LHCN-M2 (cell line): ENCODE measurements at places on chromosomes 1 and 21. TPM values are rescaled to one million over a fixed set of nuclear protein-coding genes. Genes with fewer than 3 reads are reported as not detected.
A peak's percentile ranks its signal among the peaks of the same experiment; 100 is the strongest.

DNA sequence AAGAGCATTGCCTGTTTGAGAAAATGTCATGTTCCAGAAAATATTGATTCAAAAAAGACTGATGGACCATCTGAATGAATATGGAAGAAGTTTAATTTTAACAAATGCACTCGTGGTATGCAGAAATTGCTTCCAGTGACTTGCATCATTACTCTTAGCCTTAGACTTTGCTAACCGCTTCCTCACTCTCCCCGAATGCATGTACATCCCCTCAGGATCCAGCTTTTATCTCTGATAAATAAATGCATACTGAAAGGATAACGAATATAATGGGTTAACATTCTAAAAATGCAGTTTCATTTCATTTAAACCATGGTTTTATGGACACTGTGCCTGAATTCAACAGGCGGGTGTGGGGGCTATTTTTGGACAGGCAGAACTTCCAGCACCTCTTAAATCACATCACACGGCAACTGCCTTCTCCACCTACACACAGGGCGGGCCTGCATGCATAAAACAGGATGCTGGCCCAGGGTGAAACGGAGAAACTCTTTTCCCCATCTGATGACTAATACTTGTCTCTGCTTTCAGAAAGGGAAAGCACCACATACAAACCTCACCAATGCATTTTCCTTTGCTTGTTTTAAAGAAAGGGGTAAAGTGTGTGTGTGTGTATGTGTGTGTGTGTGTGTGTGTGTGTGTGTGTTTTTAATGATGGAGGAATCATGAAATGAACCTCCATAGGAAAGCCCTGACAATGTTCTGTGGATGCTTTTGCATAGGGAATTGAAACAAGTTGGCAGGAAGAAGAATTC, 48.7 kb downstream of the SPAG17 start:
- peak; percentile 32 for DNase-seq

- DNase-seq: no peak
These were observed 357.1 kb downstream of the DISC1 start for GRCh38 chr1:231983588-231984193.

- DNase-seq: no peak
These were observed 432.8 kb upstream of the CHRM3 start for GRCh38 chr1:238953448-238954010.

- DNase-seq: no peak
These were observed 24.4 kb upstream of the CADM3 start for GRCh38 chr1:159146980-159147379.

PALMD gene
- 56.5 and 75.1 TPM in 2 replicates for total RNA-seq

REN gene
- total RNA-seq: not detected in 2 replicates

- peak; percentile 15 for DNase-seq
These were observed 205.5 kb downstream of the GPATCH2 start for GRCh38 chr1:217425422-217425821.

DNA sequence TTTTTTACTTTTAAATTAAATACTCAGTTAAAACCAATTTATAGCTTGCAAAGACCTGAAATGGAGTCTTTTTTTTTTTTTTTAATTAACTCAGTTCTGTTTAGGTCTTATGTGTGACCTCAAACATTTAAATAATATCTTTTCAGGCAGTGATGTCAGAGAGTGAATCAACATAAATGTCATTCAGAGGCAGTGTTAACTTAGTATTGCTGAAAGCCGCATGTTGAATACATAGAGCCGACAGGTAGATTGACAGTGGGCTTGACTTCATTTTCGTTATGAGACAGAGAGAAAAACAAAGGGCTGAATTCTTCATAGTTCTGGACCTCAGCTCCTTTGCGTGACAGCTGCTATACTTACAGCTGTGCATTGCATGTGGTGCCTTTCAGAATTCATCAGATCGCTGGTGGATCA, 51.5 kb downstream of the PRDM2 start:
- peak; percentile 57 for DNase-seq

LPAR3 gene
- not detected in 2 replicates for total RNA-seq

- no peak for DNase-seq
These were observed 1298.8 kb downstream of the PLA2G4A start for GRCh38 chr1:188127507-188127906.

GRCh38 chr1:88117597-88117996, 566.5 kb upstream of the PKN2 start:
- DNase-seq: no peak

GRCh38 chr21:15088488-15088887, 23.7 kb upstream of the NRIP1 start:
- DNase-seq: no peak

- DNase-seq: no peak
These were observed 1.7 kb downstream of the ETS2 start for GRCh38 chr21:38807441-38807871.

LRRC71 gene
- not detected in 2 replicates for total RNA-seq

DNA sequence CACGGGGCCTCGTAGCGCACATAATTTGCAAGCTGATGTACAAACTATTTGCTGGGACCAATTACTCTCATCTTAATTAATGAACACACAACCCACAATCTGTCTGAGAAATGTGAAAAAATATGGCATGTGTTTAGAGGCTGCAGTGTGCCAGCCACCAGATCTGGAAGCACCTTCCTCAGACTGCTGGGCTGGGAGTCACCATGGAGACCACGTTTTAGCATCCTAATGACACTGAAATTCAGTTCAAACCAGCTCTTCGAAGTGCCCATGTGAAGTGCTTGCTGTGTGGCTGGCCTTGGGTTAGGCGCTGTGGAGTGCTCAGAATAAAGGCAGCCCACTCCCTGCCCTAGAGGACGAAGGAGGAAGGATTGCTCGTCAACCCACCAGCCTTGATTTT, 482.4 kb downstream of the OMA1 start:
- no peak for DNase-seq

UTS2 gene
- not detected in 2 replicates for total RNA-seq

CCSAP gene
- 11.0 and 11.7 TPM in 2 replicates for total RNA-seq

- peak; percentile 0 for DNase-seq
These were observed at the start of gene SYCP1 for GRCh38 chr1:114854693-114855320. TSS of gene SYCP1 (plus strand) at chr1:114854863. CDS start at chr1:114855465, 602 bp downstream.

- no peak for DNase-seq
These were observed 32.3 kb downstream of the DOP1B start for GRCh38 chr21:36188937-36189336.

BGLAP gene
- total RNA-seq: 2.0 and 4.3 TPM in 2 replicates

DNA sequence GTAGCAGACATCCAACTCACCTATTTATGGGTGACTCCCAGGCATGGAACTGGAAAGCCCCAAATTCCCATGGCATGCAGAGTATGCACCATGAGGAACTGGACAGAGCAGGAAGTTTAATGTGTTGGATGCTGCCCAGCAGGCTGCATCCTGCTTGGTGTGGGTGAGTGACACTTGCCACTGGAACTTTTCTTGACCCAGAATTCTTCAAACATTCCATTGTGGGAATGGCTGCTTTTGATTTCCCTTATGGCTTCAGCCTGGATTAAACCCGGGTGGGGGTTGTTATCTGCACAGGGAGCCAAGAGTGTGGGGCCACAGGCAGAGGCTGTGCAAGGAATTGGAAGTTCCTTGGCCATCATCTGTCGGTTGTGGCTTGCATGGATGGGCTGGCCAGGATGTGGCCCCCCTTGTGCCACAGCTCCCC, 26.9 kb upstream of the BACE2 start:
- DNase-seq: peak; percentile 29

DNA sequence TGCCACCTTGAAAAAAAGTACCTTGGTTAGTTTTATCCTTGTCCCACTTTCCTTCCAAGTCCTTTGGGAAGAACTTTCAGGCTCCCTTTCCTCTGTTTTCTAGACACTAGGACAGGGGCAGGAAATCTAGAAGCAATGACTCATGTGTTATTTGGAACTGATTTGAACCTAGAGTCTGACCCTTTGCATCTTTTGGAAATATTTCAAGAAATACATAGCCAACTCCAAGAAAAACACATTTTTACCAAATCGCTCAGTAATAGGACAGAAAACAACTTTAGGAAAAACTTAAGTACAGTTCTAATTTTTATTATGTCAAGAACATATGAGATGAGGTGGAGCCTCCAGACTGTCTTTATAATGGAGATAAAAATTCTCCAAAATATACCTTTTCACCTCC, 292.4 kb downstream of the PTBP2 start:
- peak; percentile 77 for DNase-seq

DNA sequence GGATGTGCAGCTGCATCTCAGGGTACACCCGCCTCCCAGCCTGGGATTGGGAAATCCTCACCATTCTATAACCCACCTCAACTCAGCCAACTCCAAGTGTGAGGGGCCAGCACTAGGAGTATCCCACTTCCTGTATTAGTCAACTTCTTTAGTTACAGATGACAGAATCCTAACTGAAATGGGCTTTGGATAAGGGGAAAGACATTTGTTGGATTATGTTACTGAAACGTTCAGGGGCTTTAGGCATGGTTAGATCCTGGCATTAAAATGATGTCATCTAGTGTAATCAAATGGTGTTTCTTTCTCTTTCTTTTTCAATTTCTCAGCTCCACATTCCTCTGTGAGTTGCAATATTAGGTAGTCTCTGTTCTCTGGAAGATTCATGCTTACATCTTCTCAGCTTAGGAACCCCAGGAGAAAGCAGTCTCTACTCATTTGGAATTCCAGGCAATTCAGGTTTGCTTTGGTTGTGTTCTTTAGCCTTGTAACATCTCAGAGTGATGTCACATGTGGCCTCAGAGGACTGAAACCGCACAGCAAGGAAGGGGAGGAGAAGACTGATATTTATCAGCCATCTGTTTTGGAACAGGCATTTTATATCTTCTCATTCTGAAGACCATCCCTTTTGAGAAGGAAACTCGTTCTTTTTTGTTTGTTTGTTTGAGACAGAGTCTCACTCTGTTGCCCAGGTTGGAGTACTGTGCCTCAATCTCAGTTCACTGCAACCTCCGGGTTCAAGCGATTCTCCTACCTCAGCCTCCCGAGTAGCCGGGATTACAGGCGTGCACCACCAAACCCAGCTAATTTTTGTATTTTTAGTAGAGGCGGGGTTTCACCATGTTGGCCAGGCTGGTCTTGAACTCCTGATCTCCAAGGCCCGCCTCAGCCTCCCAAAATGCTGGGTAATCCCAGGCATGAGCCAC, 18.9 kb upstream of the TMEM54 start:
- peak; percentile 69 for DNase-seq

DNA sequence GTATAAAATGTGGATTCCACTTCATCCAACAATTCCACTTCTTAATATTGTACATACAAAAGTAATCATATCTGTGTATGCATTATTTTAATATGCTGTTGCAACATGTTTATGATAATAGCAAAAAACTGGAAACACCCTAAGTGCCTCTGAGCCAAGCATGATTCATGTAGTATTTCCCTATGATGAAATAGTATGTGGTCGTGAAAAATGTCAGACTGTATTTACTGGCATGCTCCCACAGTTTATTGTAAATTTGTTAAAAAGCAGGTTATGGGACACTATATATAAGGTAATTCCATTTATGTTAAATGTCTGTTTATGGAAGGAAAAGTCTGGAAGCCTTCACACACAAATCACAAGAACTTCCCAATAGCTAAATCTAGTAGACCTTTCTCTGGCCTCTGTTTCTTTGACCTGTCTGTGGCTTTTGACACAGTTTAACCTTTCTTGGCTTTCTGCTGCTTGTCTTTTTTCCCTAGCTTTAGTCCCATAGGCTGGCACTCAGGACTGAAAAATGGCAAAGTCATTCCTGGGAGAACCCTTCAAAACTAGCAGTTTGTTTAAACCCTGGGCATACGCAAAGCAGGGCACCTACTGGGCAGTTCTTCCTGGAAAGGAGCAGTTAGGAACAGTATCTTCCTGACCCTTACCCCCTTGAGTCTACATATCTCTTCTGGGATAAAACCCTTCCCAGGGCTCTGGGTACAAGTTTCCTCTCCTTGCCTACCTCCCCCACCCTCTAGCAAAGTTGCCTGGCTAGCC, 65.4 kb upstream of the ARTN start:
- DNase-seq: peak; percentile 57

TMCC2 gene
- total RNA-seq: 2.8 and 3.3 TPM in 2 replicates

- no peak for DNase-seq
These were observed 2.7 kb upstream of the MPZL1 start for GRCh38 chr1:167718914-167719691.

DAP3 gene
- 78.7 and 79.4 TPM in 2 replicates for total RNA-seq

DNA sequence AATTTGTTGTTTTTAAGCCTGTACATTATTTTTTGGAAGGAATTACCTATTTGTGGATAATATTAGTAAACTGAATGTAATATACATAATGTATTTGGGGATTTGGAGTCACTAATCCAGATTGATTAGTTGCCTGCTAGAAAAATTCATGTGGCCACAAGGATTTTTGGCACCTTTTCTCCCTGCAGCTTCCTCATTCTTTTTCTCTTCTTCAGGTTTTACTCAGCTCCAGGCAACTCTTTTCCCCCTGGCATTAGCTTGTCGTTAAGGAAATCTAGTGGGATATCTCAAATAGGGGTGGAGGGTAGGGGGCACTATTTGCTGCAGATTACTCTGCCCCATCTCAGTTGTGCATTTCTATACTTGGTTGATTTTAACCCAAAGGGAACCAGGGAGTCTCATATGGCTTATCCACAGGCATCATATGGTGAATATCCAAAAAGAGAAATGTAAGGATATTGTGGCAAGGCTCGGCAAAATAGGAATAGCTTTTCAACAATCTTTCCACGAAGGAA, 203.1 kb downstream of the NFIA start:
- no peak for DNase-seq

GRCh38 chr1:152392909-152393308, 21.2 kb downstream of the CRNN start:
- DNase-seq: no peak

PANK4 gene
- total RNA-seq: 22.4 and 30.0 TPM in 2 replicates

DNA sequence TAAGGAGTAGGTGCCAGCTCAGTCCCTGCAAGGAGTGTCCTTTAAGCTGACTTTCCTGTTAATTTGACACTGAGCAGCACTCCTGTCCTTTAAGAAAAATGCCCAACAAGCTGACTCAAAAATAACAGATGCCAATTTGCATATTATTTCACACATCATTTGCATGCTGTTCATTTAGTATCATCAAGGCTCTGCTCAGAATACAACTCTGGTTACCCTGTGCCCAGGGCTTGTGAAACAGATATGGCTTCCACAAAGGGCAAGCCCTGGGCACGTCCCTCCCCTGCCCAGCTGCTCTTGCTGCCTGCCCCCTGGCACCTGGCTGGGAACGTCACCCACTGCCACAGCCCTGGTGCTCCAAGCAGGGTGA, 10.3 kb downstream of the KCNN3 start:
- peak; percentile 78 for DNase-seq

DNA sequence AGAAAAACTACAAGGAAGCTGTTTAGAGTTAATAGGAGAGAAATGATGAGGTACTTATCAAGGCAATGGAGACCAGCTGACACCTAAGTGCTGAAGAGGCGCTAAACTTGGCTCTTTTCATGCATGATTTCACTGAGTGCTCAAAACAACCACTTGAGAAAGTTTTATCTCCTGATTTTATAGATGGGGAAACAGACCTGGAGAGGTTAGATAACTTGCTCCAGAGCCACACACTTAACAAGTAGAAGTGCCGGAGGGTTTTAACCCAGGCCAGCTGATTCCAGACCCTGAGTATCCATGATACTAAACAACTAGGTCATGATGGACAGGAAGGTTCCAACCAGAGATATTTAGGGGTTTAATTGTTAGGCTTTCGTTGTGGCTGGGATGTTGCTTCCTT, 25.9 kb downstream of the UBE2U start:
- DNase-seq: no peak

COL16A1 gene
- 9.8 and 11.5 TPM in 2 replicates for total RNA-seq

GRCh38 chr1:247115141-247115510, 11.0 kb upstream of the ZNF669 start:
- DNase-seq: no peak

FLG2 gene
- not detected in 2 replicates for total RNA-seq

WNT3A gene
- total RNA-seq: not detected in 2 replicates
